MCF 10A (cell line): ENCODE measurements at places on chromosomes 11 and 22. TPM values are rescaled to one million over a fixed set of nuclear protein-coding genes. Genes with fewer than 3 reads are reported as not detected.

DNA sequence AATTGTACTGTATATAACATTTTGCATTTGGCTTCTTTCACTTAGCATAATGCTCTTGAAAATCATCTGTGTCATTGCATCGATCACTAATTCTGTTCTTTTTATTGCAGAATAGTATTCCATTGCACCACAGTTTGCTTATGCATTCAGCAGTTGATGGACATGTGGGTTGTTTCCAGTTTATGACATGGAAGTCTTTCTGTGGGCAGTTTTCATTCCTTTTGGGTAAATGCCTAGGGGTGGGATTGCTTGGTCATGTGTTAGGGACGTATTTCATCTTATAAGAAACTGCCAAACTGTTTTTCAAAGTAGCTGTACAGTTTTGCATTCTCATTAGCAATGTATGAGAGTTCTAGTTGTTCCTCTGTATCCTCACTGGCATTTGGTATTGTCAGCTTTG lies 127.0 kb downstream of the HIPK3 start:
- H3K27me3 ChIP-seq = peaks cover 6% of the 10 kb centered on the region
- no peak for DNase-seq
- H3K36me3 ChIP-seq = no peaks in the 10 kb centered on the region
- H3K4me3 ChIP-seq = no peak overlapping the region

Gene F2
- total RNA-seq = not detected in 2 replicates

GRCh38 chr11:76218449-76219178 lies 12.3 kb upstream of the WNT11 start:
- DNase-seq = no peak
- no peak overlapping the region for H3K4me3 ChIP-seq
- no peaks in the 10 kb centered on the region for H3K36me3 ChIP-seq
- H3K27ac ChIP-seq = no peak overlapping the region
- H3K4me1 ChIP-seq = no peaks in the 10 kb centered on the region

GRCh38 chr11:2537896-2538724 lies 93.3 kb downstream of the KCNQ1 start:
- no peak overlapping the region for H3K4me3 ChIP-seq
- H3K27me3 ChIP-seq = no peaks in the 10 kb centered on the region
- no peak for DNase-seq
- no peaks in the 10 kb centered on the region for H3K36me3 ChIP-seq
- peaks cover 5% of the 10 kb centered on the region for H3K4me1 ChIP-seq

- H3K27ac ChIP-seq = no peak overlapping the region
- H3K36me3 ChIP-seq = peaks cover 30% of the 10 kb centered on the region
- H3K27me3 ChIP-seq = no peaks in the 10 kb centered on the region
- no peak for DNase-seq
- H3K4me1 ChIP-seq = no peaks in the 10 kb centered on the region
Measured at GRCh38 chr22:17738386-17739128, 35.7 kb downstream of the BID start.

DNA sequence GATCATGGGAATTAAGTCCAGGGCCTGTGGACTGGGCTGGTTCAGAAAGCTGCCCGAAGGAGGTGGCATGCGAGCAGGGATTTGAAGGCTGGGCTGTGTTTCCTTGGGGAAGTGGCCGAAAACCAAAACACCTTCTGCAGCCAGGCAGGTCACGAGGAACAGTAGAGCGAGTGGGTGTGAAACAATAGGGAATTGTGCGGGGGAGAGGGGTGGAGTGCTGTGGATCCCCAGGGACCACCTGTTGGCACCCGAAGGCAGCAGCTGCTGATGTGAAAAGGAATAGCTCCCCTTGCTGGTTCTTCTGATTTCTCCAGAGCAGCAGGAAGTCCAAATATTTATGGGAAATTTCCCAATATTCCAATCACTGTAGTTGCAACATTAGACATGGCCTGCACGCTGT lies 24.6 kb downstream of the TP53I11 start:
- no peak overlapping the region for H3K27ac ChIP-seq
- no peak overlapping the region for H3K4me3 ChIP-seq
- peaks cover 4% of the 10 kb centered on the region for H3K4me1 ChIP-seq
